ENCODE measurements at places on chromosomes 3 and 15.

GRCh38 chr3:172082269-172082668 is 42.9 kb downstream of the FNDC3B start:
- DNase-seq = no peak

DNA sequence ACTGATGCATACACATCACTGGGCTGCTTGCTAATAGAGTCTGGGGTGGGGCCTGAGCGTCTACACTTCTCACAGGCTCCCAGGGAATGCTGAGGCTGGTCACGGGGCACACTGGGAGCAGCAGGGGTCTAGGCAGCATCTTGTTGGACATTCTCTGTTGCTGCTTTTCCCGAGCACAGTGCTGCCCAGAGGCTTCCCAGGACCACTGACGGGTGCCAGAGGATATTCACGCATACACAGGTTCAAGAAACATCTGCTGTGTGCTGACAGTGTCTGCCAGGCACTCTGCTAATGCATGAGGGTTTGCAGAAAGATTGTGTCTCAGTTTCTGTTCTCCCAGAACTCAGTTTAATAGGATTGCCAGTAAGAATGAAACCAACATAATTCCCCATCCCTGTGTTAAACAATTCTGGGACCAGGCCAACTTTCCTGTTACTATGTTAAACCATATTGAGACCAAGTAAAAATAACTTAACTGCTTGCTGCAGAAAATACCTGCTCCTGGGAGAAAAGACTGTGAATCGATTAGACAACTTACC is 23.9 kb upstream of the BCL2L10 start:
- no peak for DNase-seq

DNA sequence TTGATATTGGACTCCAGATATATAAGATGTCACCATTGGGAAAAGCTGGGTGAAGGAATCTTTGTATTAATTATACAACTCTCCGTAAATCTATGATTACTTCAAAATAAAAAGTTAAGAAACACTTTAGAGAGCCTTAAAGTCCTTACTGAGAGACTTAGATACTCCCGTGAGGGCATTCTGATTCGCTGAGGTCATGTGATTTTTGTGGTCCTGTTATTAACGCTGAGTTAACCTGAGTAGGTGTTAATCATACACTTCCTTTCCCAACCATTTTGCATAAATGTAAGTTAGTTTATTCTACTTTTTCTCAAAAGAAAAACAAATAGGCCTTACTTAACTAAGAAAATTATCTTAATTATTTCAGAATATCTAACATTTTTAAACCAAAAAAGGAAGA is 67.1 kb upstream of the LMOD3 start:
- DNase-seq = no peak

- DNase-seq = no peak
Observed at GRCh38 chr15:75631935-75632334, 6.4 kb upstream of the SNUPN start.

GRCh38 chr15:79164043-79164442 is 73.5 kb upstream of the RASGRF1 start:
- no peak for DNase-seq

GRCh38 chr3:11053926-11054503 is 61.5 kb downstream of the SLC6A1 start:
- no peak for DNase-seq

DNA sequence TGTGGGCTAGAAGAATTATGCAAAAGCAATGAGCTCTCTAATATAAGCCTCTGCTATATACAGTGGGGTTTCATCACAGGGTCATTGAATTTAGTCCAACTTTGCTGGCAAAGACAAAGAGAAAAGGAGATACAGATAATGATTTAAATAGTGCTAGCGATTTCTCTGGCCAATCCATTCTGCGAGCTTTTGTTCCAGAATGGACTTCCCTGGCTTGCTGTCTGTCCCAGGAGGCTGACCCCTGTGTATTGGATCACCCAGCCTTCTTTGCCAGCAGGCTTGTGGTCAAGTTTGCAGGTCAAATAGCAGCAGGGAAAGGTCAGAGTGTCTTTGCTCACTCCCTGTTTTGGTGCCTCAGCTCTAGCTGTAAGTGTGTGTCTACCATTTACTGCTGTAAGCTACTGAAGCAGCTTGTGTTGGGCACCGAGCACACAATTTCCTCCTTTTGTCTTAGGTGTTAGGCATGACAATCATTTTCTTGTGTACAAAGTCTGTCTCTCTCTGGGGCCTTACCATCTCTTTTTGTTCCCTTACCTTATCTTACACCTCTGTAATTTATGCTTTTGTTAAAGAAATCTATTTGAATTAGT is 55.7 kb downstream of the UNC13C start:
- no peak for DNase-seq

DNA sequence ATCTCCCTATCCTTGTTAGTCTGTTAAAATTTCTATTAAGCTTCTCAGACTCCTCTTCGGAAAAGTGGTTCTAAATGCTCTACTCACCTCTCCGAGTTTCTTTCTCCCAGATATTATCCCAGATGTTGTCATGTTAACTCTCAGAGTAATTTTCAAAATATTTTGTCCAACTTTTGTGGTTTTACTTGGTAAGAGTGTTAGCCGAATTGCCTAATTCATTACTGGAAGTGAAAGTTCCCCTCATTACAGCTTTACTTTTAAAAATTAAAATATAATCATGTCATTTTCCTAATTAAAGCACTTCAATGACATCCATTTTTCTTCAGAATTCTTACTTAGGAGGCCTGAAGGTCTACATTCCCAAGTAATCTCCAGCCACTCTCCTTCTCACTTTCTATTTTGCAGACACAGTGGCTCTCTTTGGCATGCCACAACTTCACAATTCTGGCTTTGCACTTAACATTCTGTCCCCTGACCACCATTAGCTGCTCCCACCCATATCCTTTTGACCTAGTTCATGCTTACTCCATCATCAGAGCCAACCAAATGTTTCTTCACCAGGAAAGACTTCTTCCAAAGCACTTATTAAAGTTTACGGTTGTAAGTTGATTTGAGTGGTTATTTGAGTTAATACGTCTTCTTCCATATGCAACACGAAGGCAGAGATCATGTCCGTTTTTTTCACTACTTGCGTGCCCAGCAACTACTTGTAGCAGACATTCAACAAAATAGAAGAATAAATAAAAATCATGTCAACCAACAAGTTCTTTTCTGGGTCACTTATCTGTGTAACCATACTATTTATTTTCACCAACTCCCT is 10.2 kb upstream of the TIPARP start:
- DNase-seq = no peak

DNA sequence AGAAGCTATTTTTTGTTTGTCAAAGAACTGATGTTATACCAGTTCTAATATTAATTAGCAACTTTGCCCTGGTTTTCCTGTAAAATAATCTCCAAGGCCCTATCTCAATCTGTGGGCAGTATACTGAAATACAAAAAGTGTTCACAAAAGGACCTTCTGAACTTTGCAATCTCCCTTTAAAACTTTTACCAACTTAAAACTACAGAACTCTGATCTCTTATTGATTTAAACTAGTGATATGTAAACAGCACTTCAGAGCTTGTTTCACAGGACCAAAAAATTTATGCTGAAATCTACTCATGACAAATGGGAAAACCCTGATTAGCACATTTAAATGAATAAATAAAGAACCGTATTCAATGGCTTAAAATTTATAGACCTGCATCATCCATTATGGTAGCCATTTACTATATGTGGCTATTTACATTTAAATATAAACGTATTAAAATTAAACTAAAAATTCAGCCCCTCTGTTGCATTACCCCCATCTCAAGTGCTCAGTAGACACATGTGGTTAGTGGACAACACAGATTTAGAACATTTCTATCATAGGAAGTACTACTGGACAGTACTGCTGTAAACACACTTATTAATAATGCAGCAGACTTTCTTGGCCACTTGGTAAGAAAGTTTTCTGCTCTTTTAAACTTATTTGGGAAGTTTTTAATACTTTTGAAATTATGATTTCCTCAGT is 12.0 kb downstream of the AGTR1 start:
- no peak for DNase-seq

- DNase-seq = no peak
Observed at GRCh38 chr3:192496905-192497587, 230.3 kb downstream of the FGF12 start.

GRCh38 chr15:47711655-47712054 is 5.7 kb upstream of the SEMA6D start:
- no peak for DNase-seq

- no peak for DNase-seq
Observed at GRCh38 chr15:62929000-62929357, 113.6 kb upstream of the TPM1 start.

- no peak for DNase-seq
Observed at GRCh38 chr3:13750215-13750614, 129.7 kb downstream of the WNT7A start.

DNA sequence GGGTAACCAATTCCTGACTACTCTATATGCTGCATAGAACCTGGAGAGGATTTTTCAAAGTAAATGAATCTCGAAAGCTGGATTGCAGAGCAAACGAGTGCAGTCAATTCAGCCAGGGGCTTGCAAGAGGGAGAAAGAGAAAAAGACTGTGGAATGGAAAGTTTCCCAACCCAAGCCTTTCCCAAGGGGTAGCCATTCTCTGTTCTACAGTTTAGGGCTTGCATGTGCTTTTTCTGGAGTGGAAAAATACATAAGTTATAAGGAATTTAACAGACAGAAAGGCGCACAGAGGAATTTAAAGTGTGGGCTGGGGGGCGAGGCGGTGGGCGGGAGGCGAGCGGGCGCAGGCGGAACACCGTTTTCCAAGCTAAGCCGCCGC is 511 bp upstream of the RARB start:
- DNase-seq = no peak

DNA sequence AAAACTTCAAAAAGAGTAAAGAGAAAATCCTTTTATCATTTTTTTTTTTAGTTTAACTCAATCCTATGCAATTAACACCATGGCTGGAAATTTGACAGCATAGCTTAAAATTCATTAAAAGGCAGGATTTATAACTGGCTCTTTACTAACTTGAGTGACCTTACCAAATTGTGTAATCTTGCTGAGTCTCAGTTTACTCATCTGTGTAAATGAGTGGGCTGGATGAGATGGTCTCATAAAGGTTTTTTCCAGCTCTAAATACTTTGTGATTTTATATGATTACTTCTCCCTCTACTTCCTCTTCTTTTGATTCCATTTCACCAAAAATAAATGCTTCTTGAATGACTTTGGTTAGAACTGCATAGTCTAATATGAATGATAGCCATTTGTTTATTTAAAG is 234.9 kb upstream of the SATB1 start:
- DNase-seq = no peak

DNA sequence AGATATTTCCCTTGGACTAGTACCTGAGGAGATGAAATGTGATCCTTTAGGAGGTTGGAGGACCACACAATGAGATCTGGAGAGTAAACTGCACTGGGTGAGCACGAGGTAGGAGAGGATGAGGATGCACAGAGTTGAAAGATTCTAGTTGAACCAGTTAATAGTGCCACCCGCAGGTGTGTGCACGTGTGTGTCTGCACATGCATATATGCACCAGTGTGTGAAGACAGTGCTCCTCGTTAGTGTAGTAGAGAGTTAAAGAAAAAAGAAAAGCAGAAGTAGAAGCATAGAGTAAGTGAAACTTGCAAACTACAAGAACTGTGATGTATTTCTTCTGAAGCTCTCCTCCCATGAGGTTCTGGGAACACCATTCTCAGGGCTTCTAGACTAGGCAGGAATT is 8.4 kb downstream of the MED12L start:
- DNase-seq = no peak

- no peak for DNase-seq
Observed at GRCh38 chr3:111619833-111620232, 24.7 kb upstream of the ZBED2 start.

DNA sequence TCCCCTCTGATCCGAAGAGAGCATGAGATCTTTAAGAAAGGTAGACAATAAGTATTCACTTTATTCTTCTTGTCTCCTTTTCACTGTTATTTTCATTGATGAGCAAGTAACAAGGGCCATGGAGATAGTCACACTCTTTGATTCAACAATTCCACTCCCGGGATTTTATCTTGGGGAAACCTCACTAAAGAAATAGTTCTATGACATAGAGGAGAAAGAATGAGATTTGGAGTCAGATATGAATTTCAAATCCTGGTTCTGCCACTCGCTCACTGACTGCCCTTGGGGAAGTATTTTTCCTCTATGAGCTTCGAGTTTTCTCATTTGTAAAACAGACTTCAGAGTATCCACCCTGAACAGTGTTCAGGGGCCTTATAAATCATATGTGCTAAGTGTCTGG is 514.6 kb downstream of the NLGN1 start:
- DNase-seq = no peak

DNA sequence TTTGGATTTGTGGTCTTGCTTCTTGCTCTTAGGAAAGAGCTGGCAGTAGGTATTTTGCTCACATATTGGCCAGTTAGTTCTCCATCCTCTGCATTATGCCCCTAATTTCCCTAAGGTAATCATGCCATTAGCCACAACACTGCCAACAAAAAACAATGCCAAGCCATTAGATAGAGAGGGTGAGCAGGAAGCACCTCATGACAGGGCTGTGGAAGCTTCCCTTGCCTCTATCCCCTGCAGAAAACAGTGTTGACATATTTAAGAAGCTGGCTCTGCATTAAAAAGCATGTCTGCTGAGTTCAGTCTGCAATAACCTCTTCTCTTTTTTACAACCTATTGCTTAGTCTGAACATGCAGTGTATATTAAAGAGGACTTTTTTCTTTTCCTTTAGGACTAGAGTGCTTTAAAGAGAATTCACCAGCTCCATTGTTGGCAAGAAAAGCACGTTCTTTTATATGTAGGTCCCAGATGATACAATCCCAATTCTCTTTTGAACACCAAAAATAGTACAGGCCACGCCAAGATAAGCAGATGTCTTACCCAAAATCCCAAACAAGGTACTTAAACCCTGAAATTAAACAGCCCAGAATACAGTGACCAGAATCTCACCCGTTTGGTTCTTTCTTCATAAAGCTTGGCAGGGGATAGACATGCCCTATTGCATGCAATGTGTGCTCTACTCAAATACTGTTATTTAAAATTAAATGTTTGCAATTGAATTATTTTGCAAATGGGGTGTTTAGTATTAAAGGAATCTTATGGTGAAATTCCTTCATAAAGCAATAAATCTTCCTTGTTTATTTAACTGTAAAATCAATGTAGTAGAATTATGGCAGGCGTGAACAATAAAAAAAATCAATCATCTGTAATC is 93.7 kb upstream of the UBE3A start:
- no peak for DNase-seq

DNA sequence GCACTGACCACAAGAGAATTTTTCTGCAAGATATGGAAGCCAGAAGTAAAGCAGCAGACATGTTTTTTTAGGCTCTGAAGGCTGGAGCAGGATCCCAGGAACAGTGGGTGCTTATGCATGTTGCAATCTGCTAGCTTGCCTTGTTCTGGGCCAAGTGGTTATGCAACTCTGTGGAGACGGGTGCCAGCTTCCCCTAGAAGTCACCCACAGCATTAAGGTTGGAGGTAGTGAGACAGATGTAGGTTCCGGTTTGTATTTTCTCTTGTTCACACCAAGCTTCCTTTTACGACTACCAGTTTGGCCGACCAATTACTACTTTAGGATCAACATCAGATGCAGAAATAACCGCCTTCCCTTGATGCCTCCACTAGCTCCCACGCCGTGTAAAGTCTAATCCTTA is 11.1 kb downstream of the DPH3 start:
- no peak for DNase-seq

Measured in amygdala (tissue), 56 donors.